ENCODE measurements at places on chromosomes 7 and 10.
A peak's percentile ranks its signal among the peaks of the same experiment; 100 is the strongest.

DNA sequence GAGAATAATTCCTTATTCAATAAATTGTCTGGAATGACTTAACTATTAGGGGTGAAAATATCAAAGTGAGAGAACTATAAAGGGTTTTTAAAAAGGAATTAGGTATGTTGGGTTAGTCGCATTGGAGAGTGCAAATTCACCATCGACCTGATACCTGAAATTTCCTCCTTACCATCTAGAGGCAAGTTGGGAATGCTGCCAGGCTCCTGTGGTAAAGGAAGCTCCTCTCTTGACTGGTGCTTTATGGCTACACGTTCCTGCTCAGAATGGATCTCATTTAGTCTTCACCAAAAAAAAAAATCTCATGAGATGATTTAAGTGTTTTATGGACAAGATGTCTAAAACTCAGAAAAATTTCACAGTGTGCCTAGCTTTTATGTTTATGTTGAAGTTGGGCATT lies 129.8 kb downstream of the EGFR start:
- no peak for DNase-seq

- DNase-seq: peak; percentile 34
These were observed at the start of gene PFKP for GRCh38 chr10:3067118-3067858. PFKP (plus strand) TSS chr10:3067548; CDS start chr10:3067596, 48 bp downstream.

- no peak for DNase-seq
These were observed 45.9 kb upstream of the AGMO start for GRCh38 chr7:15607529-15608210.

- DNase-seq: no peak
These were observed 72.3 kb downstream of the PRPF18 start for GRCh38 chr10:13658871-13659685.

DNA sequence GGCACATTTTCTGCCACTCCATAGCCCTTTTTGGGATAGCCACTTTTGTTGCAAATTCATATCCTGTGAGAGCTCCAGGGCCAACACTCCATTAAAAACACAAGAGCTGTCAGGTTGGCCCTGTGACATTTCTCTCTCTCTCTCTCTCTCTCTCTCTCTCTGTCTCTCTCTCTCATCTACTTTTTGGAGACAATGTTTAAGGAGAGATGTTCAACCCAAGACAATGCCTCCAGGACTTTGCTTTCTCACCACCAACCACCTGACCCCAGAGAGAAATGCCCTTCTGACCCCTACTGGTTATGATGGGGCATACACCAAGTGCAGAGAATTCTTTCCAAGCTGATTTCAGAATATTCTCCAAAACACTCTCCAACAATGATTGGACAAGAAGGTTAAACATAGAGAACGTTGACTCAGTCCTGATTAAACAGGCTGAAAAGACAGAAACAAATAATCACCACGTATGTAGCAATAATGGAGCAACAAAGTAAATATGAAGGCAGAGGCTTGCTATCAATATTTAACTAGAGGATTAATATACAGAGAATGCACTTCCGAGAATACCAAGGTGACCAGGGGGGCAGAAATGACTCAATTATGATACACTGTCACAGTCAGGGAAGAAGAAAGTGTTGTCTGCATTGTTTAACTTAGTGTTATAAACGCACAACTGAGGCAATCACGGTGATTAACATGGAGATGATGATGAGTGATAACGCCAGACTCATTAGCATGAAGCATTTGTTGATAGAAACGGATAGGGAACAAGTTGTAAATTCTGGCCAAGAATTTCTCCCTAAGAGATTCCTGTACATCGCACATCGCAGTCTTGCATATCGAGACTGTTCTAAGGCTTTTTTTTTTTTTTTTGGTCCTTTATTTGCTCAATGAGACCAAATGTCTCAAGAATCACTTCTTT lies 178.5 kb downstream of the NRP1 start:
- DNase-seq: peak; percentile 59

DNA sequence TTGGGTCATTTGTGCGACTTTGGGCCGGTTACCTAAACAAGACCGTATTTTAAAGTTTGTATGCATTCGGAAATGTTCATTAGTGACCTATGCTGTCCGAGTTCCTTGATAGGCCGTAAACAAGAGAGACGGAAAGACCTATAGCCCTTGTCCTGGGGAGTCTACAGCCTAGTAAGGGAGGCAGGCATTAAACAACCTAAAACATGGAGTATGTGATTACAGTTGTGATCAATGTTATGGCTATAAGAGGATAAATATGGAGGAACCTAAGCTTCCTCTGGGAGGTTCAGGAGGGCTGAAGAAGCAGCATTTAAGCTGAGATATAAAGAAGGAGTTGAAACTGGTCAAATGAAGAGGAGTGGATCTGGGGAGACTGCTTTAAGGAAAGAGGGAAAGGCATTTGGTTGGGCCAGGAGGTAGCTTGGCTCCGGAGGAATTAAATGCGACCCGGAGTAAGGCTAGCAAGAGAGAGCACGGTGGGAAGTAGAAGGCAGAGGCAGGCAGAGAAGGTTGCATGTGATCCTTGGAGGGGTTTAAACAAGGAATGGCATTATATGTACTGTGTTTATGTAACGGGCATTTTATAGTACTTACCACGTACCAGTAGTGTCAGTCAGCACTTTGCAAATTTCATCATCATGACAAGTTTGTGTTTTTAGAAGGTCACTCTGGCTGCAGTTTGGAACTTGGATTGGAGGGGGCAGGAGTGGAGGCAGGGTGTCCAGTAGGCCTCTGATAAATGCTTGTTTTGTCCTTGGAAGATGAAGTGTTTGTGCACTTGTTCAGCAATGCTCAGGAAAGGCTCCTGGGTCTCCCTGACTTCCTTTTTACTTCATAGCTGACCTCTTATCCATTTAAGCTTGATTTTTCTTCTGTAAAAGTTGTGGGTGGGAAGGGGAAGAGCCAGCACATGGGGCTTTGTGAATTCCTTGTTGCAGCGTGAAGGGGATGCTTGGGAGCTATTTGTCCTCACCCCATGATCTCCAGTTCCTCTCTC lies 1.0 kb upstream of the AVPI1 start:
- peak; percentile 95 for DNase-seq

GRCh38 chr7:7799138-7799537 lies 80.7 kb upstream of the RPA3 start:
- DNase-seq: no peak

DNA sequence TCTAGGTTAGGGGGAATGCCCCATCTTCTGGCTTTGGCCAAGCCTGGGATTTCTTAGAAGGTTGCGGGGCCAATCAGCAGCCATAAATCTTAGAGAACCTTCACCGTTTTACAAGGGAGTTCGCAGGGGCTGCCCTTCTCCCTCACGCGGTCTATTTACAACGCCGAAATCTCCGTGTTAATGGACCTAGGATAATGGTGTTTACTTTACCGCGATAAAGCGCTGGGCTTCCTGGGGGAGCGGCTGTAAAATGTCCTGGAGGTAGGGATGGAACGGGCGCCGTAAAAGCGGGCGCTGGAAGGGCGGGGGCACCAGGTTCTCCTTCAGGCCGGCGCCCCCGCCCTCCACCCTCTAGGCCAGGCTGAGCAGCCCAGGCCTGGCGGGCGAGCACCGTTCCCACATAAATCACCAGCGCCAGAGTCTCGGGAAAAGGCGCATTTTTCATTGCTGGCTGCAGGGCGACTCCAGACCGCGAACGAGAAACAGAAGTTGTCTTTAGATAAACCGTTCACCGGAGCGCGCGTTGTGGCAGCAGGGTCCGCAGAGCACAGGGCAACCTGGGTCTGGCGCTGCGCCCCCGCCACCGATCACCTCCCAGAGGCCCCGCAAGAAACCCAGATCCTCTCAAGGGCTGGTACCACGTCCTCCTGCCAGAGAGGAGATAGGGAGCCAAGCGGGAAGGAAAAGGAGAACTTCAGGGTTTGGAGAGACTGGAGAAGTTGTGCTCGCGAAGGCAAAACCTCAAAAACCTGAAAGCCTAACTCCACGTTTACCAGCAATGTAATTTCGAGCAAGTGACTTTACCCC lies 12.5 kb upstream of the NKX2-3 start:
- DNase-seq: no peak

DNA sequence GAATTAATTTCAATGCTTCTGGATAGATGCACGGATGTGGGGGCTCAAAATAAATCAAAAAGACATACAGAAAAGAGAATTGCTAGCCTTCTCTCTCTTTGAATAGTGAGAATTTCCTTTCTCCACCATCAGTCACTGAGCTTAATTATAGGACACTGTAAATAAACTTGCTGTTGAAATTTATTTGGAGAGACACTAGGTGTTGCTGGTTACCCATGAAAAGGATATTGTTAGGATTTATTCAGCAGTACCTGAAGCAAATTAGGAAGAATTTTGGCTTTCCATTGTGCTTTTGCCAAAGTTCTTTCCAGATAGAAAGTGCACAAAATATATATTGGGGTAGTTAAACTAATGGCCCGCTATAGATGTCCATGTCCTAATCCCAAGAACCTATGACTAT lies 27.6 kb downstream of the GCC1 start:
- DNase-seq: no peak

DNA sequence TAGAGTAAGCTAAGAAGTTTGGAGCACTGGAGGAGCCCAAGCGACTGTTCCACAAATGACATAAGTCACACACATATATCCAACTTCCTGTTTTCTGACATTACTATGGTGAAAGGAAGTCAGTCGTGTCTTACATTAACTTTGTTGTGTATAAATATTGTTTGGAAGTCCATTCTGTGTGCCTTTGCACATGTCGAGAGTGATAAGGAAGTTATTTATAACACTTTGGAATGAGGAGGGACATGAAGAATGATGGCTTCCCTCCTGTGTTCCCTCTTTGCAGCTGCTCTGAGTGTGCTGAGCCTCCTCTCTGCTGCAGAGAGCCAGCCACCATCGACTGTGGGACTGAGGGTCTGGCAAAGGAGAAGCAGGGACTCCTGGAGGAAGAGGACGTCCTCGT lies 40.4 kb upstream of the MGMT start:
- DNase-seq: no peak

GRCh38 chr10:130967784-130968183 lies 343.7 kb downstream of the TCERG1L start:
- no peak for DNase-seq

DNA sequence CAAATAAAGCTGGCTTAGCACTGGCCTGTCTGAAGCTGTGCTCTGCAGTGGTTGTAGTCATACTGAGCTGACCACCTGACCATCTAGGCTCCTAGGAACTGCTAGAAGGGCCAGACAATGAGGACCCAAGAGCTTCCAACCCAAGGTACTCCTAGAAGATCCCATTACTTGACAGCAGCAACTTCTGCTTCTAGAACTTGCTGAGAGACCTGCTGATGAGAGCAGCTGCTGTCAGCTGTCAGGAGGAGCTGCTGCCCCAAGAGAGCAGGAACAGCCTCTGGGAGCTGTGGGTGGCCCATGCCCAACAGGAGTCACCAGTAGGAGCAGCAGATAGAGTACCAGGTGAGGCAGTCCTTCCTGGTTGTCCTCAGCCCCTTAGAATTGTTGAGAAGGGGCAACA lies 70.2 kb downstream of the RBM20 start:
- peak; percentile 30 for DNase-seq

GRCh38 chr10:100793055-100793454 lies 47.7 kb downstream of the PAX2 start:
- no peak for DNase-seq

DNA sequence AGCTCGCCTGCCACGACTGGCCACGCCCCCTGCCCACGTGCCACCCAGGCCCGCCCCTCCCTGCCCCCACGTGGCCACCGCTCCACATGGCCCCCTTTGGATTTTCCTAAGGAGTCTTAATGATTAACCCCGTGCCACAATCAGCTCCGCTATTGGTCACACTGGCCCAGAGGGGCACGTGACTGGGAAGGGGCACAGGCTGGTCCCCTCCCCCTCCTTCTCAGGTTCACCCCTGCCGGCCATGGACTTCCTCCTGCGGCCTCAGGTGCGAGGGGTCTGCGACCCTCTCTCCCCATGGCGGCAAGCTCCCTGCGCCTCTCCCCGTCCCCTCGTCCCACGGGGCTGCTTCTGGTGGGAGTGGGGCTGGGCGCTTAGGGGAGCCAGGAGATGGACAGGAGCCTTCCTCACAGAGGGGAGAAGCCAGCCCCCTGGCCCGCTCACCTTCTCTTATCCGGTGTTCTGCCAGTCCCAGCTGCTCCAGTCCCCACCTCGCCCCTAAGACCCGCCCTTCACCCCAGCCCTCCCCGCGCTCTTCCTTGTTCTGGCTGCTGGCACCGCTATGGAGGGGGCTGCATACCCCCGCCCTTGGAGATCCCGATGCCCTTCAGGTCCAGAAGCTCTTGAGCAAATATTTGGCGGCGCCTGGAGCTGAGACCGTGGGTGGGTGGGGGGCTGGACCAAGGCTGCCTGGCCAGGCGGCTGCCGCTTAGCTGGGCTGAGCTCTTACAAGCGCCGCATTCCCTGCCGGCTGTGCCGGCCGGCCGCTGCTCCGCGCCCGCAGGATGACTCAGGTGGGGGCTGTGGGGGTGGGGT lies 3.2 kb downstream of the SLC4A2 start:
- DNase-seq: no peak

GRCh38 chr7:50214126-50214670 lies 90.3 kb upstream of the IKZF1 start:
- DNase-seq: peak; percentile 41

Measured in inflammatory macrophage treated with lipopolysaccharide for 1 hour (primary cell).